Stimulated activated CD4-positive, alpha-beta T cell treated with anti-CD3 and anti-CD28 coated beads, Interleukin-1b, Interleukin-23, amount 100 ng/mL, for 4 hours (primary cell): ENCODE measurements at places on chromosomes 7 and 10.

- no peak for DNase-seq
Observed at GRCh38 chr10:2509081-2509531, 558.2 kb upstream of the PFKP start.

GRCh38 chr10:50248062-50248461, 3.3 kb downstream of the ASAH2 start:
- DNase-seq, result no peak

DNA sequence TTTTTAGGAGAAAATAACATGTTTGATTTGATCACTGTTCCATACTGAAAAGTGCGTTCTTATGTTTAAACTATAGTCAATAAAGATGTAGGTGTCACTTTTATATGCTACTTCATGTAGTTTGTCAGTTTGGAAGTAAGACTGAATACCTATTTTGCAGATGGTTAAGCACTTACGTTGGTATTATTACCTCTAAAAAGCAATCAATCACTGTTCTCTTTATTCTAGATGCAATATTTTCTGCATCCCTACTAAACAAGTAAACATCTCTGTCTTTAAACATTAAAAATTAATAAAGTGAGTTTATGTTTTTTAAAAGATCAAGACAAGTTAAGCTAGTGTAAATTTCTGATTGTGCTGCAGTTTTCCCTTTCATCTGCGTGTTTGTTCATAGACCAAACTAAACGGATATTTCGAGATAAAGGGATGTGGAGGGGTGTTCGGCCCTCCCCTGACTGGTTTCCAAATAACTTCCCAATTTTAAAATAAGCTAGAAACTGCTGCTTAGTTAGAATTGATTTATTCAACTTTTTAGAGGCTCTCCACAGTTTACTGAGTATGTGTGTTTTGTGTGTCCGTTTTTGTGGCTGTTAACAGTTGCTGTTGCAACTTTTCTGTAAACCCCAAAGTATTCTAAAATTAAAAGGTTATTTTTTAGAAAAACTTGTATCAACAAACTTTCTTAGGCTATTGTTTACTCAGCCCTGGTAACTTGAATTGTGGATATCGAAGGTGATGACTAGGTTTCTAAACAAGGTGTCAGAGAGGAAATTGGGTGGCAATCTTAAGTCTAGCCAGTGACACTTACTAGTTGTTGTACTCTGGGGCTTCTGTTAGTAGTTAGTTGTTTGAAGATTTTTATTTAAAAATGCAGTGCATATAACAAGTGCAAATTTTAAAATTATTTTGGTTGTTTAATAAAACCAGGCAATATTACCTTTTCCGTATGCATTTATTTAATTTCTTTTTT, 974 bp downstream of the KIF11 start:
- no peak for DNase-seq

GRCh38 chr7:5413449-5413786, 10.2 kb downstream of the TNRC18 start:
- DNase-seq, result no peak

DNA sequence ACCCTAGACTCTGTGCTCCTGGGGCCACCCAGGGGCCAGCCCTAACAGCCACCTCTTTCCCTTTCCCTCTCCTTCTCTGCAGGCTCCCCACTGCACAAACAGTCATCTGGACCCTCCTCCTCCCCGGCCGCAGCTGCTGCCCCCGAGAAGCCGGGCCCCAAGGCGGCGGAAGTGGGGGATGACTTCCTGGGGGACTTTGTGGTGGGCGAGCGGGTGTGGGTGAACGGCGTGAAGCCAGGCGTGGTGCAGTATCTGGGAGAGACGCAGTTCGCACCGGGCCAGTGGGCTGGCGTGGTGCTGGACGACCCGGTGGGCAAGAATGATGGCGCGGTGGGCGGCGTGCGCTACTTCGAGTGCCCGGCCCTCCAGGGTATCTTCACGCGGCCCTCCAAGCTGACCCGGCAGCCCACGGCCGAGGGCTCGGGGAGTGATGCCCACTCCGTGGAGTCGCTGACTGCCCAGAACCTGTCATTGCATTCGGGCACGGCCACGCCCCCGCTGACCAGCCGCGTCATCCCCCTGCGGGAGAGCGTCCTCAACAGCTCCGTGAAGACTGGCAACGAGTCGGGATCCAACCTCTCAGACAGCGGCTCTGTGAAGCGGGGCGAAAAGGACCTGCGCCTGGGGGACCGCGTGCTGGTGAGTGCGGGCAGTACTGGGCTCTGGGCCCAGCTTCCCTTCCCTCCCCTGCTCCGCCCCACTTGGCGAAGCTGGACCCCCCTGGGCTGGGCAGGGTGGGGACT, 49.3 kb downstream of the CLIP2 start:
- DNase-seq, result no peak

DNA sequence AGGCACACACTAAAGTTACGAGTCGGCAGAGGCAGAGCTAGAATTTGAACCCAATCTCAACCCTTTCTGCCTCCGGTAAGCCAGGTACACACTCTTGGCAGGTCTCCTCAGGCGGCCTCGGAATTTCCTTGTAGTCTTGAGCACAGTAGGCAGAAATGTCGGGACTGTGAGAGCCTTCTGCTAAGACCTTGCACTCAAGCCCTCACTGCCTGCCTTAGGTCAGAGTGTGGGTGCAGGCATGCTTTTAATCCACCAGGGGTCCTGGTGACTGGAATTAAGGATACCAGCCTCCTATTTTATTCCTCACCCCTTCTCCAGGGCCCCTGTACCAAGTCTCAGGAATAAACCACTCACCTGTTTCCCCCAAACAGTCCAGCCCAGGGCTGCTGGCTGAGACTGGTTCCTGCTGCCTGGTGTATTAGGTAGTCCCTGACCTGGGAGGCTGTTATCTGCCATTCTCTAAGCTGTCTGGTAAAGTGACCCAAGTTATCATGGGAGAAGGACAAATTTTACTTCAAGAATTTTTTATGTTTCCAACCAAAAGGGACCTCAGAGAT, 855 bp downstream of the ATP6V1F start:
- peak; percentile 29 for DNase-seq

- no peak for DNase-seq
Observed at GRCh38 chr7:2605608-2606538, 25.9 kb upstream of the TTYH3 start.

DNA sequence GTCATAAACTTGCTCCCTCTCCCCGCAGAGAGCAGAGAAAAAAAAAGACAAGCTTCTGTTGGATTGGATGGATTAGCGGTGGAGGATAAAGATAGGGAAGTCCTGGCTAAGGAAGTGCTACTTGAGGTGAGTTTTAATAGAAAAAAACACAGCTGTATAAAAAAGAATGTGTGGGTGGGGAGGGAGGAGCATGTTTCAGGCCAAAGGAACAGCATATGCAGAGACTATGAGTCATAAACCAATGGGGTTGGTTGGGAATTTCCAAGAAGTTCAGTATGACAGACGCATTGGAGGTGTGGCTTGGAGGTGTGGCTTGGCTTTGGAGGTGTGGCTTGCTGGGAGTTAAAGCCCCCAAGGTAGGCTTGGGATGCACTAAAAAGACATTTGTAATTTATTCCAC, 103.0 kb upstream of the LSM8 start:
- peak; percentile 25 for DNase-seq

GRCh38 chr7:135884495-135885232, 92.5 kb downstream of the MTPN start:
- no peak for DNase-seq

- no peak for DNase-seq
Observed at GRCh38 chr10:114652402-114653368, 5.4 kb downstream of the ABLIM1 start.

DNA sequence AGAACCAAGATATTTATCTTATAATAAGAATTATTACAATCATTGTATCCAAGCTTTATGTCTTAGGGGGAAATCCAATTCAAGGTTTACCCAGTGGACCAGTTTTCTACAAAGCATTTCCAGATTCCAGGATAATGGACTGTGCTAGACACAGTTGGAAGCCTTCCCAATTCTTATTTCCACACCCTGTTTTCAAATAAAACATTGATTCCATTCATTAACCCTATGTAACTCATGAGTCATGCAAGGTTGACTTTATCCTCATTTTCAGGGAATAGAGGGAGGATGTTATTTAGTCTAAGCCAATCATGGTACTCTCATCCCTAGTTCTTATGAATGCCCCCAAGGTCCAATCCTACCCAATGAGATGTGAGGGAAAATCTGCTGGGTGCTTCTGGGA, 145.7 kb downstream of the RNLS start:
- no peak for DNase-seq

DNA sequence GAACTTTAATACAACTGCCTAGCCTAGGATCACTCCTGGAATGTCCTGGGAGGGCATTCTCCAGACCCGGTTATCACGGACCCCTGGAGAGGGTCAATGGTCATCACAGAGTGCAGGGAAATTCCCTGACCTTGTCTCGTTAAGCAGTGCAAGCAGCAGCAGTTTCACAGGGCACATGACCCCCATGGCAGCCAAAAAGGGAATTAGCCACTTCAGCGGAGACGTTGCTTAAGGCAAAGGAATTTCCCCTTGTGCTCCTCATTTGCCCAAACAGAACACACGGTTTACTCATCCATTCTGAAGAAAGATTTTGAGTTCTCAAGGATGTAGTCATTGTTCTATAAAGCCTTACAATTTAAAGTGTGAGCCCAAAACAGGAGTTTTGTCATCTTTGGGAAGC, 260.3 kb downstream of the SNX13 start:
- DNase-seq, result no peak

DNA sequence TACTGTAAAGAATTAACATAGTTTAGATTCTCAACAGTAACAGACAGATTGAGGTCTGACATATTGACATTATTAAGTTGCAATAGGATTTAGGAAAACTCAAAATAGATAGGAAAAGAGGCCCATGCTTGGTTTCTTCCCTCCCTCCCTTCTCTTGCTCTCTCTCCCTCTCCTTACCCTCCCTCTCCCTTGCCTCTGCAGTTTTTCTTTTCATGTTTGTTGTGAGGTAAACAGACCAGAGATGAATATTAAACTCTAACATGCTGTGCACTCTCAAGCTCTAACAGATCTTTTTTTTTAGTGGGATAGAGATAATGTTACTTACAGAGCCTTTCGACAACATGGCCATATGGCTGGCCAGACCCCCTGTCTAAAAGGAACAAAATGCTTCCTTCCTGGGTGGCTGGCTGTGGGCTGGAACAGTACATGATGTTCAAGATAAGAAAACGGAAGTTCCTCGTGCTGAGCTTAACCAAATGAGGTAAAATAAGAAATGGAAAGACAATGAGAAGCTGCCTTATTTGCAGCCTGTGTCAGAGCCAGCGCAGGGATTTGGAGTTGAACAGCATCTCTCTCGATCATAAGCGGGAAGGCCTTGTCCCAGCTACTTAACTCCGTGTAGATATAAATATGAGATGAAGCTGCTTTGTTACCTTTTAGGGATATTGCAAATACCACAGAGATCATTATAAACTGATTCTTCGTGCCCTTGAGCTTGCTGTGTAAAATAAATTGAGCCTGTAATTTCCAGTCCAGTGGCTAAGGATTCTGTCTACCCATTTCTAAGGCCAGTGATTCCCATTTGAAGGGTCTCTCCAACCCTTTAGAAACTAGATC, 391.9 kb upstream of the NPVF start:
- no peak for DNase-seq

DNA sequence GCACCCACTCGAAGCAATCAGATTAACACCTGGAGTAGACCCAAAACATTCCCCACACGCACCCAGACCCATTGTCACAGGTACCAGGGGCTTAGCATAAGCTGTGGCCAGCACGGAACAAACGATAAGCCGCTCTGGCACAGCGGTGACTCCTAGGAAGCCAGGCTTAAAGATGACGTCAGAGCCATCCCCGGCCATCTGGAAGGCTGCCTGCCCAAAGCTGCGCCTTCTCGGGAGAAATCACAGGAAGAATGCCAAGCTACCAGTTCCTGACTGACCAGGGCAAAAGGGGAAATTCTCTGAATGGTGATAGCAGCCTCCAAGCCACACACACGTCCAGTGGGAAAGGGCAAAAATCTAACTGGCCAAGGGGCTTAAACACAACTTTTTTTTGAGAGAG, 13.0 kb upstream of the WIPI2 start:
- DNase-seq, result no peak

GRCh38 chr10:67818323-67818722, 19.7 kb downstream of the DNAJC12 start:
- DNase-seq, result no peak

GRCh38 chr10:100253041-100253440, 14.4 kb downstream of the CWF19L1 start:
- no peak for DNase-seq

DNA sequence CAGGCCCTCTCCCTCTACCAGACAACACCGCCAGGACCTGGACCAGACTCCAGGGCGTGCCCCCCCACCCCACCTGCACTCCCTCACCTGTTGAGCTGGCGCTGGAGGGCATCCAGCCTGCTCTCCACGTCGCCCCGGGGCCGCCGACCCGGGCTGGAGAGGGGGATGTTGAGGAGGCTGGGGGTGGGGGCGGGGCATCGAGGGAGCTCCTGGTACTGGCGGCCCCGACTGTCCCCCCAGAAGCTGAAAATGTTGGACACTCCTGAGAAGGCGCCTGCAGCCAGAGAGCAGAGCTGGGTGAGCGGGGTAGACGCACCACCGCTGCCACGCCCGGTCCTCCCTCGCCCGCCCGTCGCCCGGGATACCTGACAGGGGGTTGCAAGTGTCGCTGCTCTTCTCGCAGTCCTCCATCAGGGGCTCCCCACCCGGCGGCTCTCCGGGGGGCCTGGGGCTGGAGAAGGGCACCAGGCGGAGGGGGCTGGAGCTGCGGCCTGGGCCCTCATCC, 30.8 kb downstream of the KCNH2 start:
- no peak for DNase-seq

DNA sequence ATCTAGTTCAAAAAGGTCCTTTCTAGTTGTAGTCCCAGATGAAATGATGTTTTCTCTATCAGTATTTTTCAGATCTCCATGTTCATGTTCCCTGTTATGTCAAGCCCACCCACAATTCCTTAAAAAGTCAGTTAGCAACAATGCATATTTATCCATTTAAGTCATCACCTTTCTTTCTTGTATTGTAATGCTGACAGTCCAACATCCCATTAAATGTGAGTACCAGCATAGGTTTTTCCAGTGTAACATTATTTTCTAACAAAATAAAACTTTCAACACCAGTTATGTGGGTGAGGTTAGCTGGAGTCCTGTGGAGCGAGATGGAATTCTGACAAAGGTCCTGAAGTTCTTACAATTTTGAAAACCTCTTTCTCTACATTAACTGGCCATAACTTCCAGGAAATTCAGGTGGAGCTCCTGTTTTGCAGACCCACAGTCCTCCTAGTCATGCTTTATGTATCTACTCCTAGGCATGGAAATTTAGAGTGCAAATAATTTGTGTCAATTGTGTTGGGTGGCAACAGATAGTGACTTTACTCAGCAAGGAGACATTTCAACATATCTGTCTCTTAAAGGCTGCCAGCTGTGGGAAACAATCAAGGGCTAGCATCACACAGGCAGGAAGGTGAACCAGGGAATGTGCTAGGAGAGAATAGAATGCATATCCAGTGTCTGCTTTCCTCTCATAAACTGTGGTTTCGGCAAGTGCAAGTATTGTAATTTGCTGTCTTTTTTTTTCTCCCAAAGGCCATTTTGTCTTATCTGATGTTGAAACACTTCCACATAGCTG, 162.6 kb downstream of the MTERF1 start:
- DNase-seq, result no peak

DNA sequence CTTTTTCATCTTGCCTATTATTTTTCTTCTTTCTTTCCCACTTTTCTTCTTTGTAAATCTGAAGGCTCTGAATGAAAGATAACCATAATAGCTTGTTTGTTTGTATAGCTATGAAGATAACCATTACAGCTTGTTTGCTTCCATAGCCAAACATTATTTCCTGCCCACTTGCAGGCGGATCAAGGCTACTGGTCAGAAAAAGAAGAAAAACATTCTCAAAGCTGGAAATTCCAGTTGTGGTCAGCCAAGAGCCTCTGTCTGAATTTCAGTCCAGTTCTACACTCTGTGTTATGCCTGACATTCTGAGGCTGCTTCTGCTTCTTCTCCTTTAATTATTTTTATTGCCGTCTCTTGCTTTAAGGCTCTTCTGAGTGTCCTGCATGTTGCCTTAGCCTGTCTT, 48.9 kb downstream of the TMEM178B start:
- no peak for DNase-seq
